Left cardiac atrium (tissue), 4 donors: ENCODE measurements at places on chromosomes 16 and 17. TPM values are rescaled to one million over a fixed set of nuclear protein-coding genes. Genes with fewer than 3 reads are reported as not detected.

Gene MLST8
- 26.9 TPM for total RNA-seq

Gene CLEC18A
- 0.21 TPM for total RNA-seq

Gene SPATA20
- 41.0 TPM for total RNA-seq

Gene PIRT
- total RNA-seq = not detected

Gene CES1
- total RNA-seq = 58.2 TPM

Gene CPHXL
- total RNA-seq = not detected

Gene WBP2
- total RNA-seq = 106 TPM

Gene MARCHF10
- total RNA-seq = not detected

Gene SYNRG
- total RNA-seq = 32.0 TPM

Gene GPR142
- total RNA-seq = 0.15 TPM

Gene CASKIN1
- total RNA-seq = 6.1 TPM

Gene P2RX5
- total RNA-seq = 7.7 TPM

Gene SLC16A6
- total RNA-seq = 1.4 TPM

Gene KRTAP4-4
- not detected for total RNA-seq

Gene TTYH2
- total RNA-seq = 23.3 TPM

Gene CLCN7
- 43.0 TPM for total RNA-seq

Gene CD300LG
- total RNA-seq = 14.5 TPM

Gene OR1D2
- not detected for total RNA-seq

Gene VMO1
- total RNA-seq = 1.1 TPM

Gene SLFN14
- not detected for total RNA-seq

Gene EPN3
- 16.1 TPM for total RNA-seq

Gene HS3ST3B1
- total RNA-seq = 1.3 TPM

Gene ADCY9
- 22.6 TPM for total RNA-seq

Gene HIC1
- 20.6 TPM for total RNA-seq

Gene SDR42E1
- 0.94 TPM for total RNA-seq

Gene CHD9NB
- 0.47 TPM for total RNA-seq

Gene RAC3
- total RNA-seq = 3.8 TPM

Gene CYGB
- 70.8 TPM for total RNA-seq

Gene PPM1E
- 4.9 TPM for total RNA-seq

Gene KRTAP2-2
- not detected for total RNA-seq

Gene CCL11
- total RNA-seq = 1.7 TPM

Gene IL34
- total RNA-seq = 1.4 TPM

Gene PGAP3
- 9.7 TPM for total RNA-seq

Gene MPP2
- 15.9 TPM for total RNA-seq

Gene NPIPA7
- 3.7 TPM for total RNA-seq

Gene PLLP
- 8.2 TPM for total RNA-seq

Gene ASPHD1
- 1.0 TPM for total RNA-seq

Gene CFAP119
- total RNA-seq = 0.52 TPM

Gene CTRB2
- total RNA-seq = not detected
